ENCODE measurements at places on chromosomes 3 and 15.

DNA sequence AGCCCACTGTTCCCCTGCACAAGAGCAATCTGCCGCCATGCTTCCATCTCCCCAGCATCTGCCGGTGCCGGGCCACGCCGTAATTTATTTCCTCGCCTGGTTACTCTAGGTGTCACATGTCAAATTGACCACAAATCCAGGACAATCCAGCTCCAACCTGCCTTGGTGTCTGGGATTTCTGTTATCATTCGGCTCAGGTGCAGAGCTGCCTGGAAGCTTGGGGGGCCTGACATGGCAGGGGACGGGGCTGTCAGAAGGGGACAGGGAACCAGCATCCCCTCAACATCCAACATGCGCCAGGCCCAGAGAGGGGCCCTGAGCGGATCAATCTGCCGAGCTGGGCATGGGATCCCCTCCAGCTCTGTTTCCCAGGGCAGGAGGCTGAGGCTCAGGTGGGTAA is 47.9 kb downstream of the HMCES start:
- no peak for DNase-seq

DNA sequence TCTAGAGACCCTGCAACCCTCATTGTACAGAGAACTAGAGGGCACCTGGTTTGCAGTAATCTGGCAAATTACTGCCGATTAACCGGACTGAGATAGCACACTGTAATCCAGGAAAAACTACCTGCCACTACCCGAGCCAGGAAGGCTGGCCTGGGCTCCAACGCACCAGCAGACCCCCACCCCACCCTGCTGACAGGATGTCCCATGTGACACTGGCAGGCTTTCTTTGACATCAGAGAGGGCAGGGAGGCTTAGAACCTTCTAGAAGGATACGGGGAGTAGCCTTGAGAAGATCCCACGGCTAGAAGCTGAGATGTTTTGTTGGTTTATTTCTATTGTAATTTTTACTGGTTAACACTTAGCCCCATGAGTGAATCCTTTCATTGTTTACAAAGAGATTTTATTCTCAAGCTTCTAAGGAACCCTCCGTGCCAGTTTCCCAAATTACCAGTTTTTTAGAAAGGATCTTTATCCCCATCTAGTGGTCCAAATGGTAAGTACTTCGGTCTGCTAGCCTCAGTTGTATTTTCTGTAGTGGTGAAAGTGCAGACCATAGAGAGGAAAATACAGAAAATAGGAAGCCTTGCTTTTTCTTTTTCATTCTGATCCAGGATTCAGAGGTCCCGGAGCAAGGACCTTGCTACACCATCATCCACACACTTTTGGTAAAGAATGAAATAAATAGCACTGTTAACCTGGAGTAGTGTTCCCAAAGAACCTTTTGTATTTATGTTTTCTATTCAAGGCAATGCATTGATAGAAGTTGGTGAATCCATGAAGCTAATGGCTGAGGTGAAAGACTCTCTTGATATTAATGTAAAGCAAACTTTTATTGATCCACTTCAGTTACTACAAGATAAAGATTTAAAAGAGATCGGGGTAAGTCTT is 81.9 kb upstream of the ADAMTSL3 start:
- no peak for DNase-seq

GRCh38 chr15:66940368-66940767 is 125.0 kb upstream of the SMAD3 start:
- DNase-seq, result peak; percentile 42

- no peak for DNase-seq
These were observed 28.4 kb upstream of the ARL8B start for GRCh38 chr3:5093731-5094130.

- DNase-seq, result no peak
These were observed 38.1 kb upstream of the NECTIN3 start for GRCh38 chr3:111033470-111034050.

DNA sequence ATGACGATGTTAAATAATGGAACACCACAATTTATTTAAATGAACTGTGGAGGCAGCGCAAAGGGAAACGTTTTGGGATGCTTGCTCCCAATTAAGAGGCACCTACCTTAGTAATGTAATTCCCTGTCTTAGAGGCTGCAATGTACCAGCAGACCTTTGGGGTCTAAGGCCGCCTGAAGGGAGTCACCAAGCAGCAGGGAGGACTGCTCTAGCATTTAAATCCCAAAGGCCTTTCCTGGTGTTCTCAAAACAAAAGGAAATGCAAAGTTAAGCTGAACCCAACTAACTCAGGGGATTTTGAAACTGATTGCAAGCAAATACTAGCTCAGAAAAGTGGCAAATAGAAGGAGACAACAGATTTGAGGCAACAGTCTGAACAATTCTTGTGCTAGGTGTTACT is 510.8 kb downstream of the GABRG3 start:
- DNase-seq, result no peak
